ENCODE measurements at places on chromosomes 12 and 14. TPM values are rescaled to one million over a fixed set of nuclear protein-coding genes. Genes with fewer than 3 reads are reported as not detected.

The TAS2R20 gene
- total RNA-seq, result 7.5 TPM

The PRKAB1 gene
- 13.6 TPM for total RNA-seq

The RALGAPA1 gene
- total RNA-seq, result 36.9 TPM

The SPRYD3 gene
- 31.8 TPM for total RNA-seq

The TSPAN8 gene
- 0.24 TPM for total RNA-seq

The EXOC5 gene
- total RNA-seq, result 74.6 TPM

The SERPINA1 gene
- total RNA-seq, result not detected

The FBXW8 gene
- 36.4 TPM for total RNA-seq

The LRRC10 gene
- not detected for total RNA-seq

The PAPOLA gene
- total RNA-seq, result 124 TPM

The COX8C gene
- total RNA-seq, result not detected

The ACOT4 gene
- 0.73 TPM for total RNA-seq

The PLD4 gene
- under 0.01 TPM for total RNA-seq

The RASSF9 gene
- 2.3 TPM for total RNA-seq

The RD3L gene
- not detected for total RNA-seq

The ST8SIA1 gene
- total RNA-seq, result 7.1 TPM

The ASCL1 gene
- not detected for total RNA-seq

All from hair follicle dermal papilla cell (primary cell).